A549 treated with AZD2906 at 1 μM for 4 hours (cell line): ENCODE measurements at places on chromosomes 11 and 22. TPM values are rescaled to one million over a fixed set of nuclear protein-coding genes. Genes with fewer than 3 reads are reported as not detected.

The DDI1 gene
- not detected in 5 replicates for total RNA-seq

The RFPL3 gene
- total RNA-seq = not detected in 5 replicates

The MYBPC3 gene
- total RNA-seq = 0.05 to 0.10 TPM (median 0.07 TPM) in 5 replicates

The MRGPRX1 gene
- not detected in 5 replicates for total RNA-seq

The OR51I1 gene
- total RNA-seq = not detected in 5 replicates

The CCDC73 gene
- 0.03 TPM in 2 of 5 replicates, not detected in the others for total RNA-seq

The PATE2 gene
- not detected in 5 replicates for total RNA-seq

The FAM83F gene
- 0.01 TPM in 1 of 5 replicates, not detected in the others for total RNA-seq
